ENCODE measurements at places on chromosomes 7 and 10.

GRCh38 chr7:142153400-142153799, 41.9 kb downstream of the MGAM2 start:
- DNase-seq, result no peak

DNA sequence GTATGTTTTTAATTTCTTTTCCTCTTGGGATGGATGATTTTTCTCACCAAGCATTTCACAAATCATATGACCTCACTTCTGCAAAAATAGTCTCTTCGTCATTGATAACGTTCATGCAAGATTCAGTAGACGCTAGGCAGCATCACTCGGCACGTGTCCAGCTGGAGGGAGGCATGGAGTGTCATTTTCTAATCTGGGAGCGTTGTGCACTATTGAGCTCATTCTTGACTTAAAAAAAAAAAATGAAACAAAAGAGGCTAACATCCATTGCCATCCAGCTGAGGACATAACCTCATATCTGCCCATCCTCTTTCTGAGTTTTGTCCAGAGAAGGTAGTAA, 56.2 kb downstream of the COL17A1 start:
- DNase-seq, result no peak

GRCh38 chr10:113982769-113983168, 60.9 kb upstream of the ADRB1 start:
- no peak for DNase-seq

DNA sequence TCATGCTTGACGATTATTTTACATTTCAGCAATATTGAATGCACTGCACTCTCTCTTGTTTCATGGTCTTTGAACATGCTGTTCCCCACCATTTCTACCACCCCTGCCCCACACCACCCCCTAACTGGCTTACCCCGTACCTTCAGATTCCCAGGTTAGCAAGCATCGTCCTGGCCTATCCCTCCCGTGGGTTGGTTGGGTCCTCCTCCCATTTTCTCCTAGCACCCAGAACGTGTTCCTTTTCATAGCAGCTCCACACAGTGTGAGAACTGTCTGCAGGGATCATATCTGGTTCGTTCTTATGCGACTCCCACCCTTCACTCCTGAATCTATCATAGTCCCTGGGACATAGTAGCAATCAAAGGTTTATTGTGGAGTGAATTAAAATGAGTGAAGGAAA, 48.6 kb downstream of the C10orf90 start:
- no peak for DNase-seq

Measured in NCI-H446 treated with DMSO at 0.1 percent for 48 hours (cell line).